ENCODE measurements at places on chromosomes 12 and 14.

DNA sequence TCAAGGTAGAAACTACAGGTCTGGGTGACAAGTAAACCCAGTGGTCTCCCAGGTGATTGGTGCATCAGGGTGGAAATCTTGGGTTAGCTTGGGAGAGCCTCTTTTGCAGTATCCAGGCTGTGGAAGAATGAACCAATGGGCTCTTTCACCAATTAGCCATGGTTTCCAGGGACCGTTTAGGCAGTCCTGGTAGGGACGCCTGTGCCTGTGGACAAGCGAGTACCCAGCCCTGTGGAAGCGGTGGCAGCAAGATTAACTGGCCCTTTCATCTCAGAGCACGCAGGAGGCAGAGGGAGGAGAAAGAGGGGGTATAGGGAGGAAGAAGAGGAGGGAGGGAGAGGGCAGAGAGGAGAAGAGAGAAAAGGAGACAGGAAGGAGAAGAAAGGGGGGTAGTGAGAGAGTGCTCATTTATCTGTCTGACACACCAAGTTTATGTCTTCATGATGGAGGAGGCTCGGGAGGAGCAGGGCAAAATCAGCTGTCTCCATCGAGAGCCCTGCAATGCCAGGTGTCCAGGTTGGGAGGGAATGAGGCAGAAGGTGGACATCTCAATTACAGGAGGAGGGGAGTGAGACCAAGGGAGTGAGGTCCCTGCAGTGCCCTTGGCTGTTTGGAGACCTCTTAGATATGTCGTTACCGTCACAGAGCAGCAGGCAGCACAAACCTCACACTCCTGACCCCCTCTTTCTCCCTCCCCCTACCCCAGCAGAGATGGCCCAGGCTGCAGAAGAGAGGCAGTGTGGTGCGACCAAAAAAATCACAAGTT lies 4.6 kb upstream of the ZDHHC22 start:
- DNase-seq, result no peak

GRCh38 chr14:47040550-47040949 lies 389.0 kb upstream of the RPL10L start:
- peak; percentile 36 for DNase-seq

GRCh38 chr14:100439781-100440180 lies 116.6 kb downstream of the SLC25A47 start:
- no peak for DNase-seq

GRCh38 chr14:61300754-61301153 lies 19.6 kb upstream of the TMEM30B start:
- no peak for DNase-seq

DNA sequence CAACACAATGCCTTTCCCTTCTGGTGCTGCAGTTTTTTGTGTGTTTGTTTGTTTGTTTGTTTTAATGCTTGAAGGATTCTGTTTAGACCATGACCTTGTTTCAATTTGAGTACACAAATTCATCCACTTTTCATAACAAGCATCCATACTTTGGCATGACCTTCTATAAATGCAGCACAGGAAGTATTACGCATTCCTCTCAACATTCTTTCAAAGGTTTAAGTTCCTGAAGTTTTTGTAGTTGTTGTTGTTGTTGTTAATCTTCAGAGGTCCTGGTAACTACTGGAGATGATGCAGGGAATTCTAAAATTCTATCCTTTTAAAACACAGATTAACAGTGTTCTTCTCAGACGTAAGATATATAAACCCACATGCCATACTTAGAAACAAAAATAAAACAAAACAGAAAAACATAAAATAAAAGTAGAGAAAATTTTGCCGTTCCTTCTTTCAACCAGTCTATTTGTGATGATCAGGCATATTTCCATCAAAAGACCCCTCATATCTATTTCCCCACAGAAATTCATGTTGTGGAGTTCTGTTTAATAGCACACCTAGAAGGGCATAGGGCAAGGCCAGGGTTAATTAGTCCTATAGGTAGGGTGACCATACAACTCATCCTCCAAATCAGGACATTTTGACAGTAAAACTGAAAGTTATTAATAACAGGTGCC lies 529.9 kb downstream of the NOVA1 start:
- DNase-seq, result no peak

GRCh38 chr14:96660667-96661066 lies 136.5 kb upstream of the VRK1 start:
- DNase-seq, result peak; percentile 46

Measured in SHP77 (cell line).